ENCODE measurements at places on chromosomes 1 and 21.
A peak's percentile ranks its signal among the peaks of the same experiment; 100 is the strongest.

DNA sequence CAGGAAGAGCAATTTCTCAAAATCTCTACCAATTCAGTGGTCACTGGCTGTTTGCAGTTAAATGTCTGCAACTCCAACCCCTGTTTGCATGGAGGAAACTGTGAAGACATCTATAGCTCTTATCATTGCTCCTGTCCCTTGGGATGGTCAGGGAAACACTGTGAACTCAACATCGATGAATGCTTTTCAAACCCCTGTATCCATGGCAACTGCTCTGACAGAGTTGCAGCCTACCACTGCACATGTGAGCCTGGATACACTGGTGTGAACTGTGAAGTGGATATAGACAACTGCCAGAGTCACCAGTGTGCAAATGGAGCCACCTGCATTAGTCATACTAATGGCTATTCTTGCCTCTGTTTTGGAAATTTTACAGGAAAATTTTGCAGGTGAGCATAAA is 167.2 kb downstream of the CRB1 start:
- no peak for DNase-seq

DNA sequence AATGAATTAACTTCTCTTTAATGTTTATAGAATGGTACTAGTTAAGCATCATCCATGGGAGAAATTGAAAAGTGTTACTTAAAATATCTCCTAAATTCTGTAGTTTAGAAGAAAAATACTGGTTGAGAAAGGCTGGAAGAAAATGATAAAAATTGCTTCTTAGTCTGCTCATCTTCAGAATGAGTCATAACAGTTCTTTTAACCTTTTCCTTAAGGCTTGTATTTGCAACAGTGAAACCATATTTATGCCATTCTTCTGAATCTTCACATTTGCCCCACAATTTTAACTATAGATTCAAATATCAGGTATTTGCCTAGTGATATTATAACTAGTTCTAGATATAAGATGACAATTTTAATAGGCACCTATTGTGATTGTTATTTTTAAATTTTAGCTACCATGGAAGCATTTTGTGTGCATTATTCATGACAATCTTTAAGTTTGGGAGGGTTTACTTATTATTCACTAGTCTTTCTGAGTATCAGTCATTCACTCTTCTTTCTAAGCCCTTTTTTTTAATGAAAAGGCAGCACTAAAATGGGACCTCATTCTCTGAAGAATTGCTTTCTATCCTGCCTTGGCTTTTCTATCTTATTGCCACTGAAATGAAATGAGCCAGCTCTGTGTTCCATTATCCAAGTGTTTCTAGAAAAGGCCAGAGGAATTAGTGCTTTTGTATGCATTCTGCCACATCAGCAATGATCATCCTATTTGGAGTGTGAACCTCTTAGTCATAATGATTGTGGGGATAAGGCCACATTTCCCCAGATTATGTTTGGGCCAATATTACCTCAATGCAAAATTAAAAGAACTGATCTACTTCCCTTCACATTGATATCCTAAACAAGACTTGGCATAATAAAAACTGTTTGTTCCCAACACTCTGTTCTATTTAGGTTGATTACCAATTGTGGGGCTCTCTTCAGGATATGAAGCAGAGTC is 58.4 kb downstream of the SAMSN1 start:
- no peak for DNase-seq

GRCh38 chr1:150836129-150836773 is 28.2 kb upstream of the CTSK start:
- DNase-seq, result no peak

- no peak for DNase-seq
Observed at GRCh38 chr1:63320022-63320721, 2.2 kb upstream of the FOXD3 start.

- DNase-seq, result peak; percentile 49
Observed at GRCh38 chr1:37448691-37449417, 25.5 kb upstream of the ZC3H12A start.

DNA sequence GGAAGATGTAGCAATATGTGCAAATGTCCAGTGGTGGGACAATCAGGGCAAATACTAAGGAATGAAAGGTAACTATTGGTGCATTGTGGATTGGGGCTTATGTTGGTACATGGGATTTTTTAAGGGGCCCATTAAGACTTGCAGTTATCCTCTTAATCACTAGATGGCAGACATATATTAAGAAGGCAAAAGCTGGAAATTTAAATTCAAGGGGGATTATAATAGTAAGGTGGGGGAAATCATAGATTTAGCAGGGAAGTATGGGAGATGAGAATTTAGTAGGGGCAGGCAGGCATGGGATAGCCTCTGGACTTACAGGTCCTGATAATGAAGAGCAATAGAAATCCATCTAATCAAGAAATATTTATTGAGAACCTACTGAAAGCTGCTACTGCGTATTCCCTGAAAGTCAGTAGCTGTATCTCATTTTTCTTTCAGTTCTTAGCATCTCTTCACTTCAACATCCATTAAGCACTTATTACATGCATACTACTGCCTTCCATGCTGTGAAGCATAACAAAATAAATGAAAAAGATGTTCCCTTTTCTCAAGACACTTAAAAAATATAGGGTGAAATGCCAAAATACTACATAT is 251.8 kb downstream of the CRB1 start:
- peak; percentile 15 for DNase-seq

DNA sequence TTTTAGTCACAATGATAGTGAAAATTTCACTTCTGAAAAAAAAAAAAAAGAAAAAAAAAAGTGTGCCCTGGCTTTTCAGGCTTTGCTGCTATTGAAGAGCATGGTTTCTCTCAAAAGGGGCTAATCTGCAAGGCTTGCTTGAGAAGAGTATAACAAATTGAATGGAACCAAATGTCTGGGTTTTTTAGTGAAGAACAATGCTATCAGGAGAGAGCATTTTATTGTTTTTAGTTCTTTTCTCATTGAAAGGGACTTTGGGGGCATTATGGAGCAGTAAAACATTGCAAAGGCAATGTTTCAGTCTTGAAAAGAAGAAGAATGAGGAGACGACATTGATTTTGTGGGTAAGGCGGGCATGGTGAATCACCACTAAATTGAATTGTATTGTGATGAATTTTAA is 28.2 kb downstream of the VCAM1 start:
- DNase-seq, result no peak

GRCh38 chr1:155244368-155245162 is 10.7 kb downstream of the ENTREP3 start:
- DNase-seq, result peak; percentile 100

GRCh38 chr1:206774093-206774492 is 1.8 kb upstream of the IL10 start:
- DNase-seq, result no peak

DNA sequence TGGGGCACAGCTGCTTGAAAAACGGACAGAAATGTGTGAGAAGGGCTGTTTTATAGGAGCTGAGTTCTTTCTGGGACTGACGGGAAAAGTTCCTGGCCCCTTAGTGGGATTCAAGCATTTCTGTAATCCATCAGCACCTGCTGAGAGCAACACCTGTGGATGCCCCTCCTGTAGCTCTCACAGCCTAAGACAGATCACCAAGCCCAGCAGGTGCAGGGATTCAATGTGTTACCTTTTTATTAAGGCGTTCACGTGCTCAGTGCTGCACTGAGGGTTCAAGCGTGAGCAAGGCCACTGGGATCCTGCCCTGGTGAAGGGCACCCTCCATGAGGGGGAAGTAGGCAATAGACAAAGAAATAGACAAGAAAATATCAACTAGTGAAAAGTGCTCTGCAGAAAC is 14.9 kb downstream of the OLFML2B start:
- DNase-seq, result no peak

DNA sequence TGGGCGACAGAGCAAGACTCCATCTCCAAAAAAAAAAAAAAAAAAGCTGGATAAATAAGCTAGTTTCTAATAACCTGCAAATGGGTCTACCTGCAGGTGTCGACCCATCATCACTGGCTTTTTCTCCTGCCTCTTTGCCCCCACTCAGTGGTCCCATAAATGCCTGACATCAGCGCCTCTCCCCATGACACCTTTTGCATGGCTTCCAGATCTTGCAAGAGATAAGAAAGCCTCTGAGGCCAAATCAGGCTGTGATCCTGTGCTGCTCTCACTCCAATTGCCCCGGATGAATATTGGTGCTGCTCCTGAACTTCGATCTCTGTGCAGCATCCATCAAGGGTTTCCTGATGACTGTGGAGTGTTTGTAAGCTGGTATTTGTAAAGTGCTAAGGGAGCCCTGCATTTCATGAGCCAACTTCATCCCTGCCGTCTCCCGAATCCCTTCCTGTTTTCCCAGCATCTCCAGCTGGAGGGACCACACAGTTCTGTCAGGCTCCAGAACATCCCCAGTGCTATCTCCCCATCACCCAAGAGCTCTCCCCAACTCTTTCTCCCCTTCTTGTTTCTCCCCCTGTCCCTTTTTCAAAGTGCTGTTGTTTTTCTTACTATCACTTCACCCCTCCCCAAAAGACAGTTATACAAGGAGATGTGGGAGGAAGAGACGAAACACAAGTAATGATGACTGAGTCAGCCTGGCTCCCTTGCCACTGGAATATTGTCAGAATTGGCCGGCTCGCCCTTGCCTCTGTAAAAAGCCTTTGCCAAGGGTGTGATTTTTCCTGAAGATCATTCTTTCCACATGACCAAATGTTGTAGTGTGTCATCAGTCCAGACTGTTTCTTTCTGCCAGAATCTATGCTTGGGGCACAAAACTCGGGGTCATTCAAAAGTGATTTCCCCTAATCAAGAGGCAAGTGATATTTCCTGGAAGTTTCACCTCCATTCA is 2.8 kb upstream of the EFHD2 start:
- peak; percentile 90 for DNase-seq

GRCh38 chr1:196607981-196608380 is 259 bp downstream of the KCNT2 start:
- no peak for DNase-seq

DNA sequence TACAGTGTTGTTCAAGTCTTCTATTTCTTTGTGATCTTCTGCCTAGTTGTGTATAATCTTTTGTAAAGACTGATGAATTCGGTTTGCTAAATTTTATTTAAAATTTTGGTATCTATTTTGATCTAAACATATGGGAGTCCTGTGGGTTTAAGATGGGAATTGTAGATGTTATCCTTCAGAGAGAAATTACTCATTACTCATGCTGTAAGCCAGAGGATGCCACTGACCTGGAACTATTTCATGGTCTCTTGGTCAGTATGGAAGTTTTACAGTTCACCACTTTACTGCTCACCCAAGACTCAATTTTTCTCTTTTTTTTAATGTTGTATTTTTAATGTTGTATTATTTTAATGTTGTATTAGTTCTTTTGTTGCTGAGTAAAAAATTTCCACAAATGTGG is 138.6 kb upstream of the B3GALT2 start:
- DNase-seq, result no peak

GRCh38 chr1:198915327-198916231 is 276.7 kb downstream of the PTPRC start:
- no peak for DNase-seq

DNA sequence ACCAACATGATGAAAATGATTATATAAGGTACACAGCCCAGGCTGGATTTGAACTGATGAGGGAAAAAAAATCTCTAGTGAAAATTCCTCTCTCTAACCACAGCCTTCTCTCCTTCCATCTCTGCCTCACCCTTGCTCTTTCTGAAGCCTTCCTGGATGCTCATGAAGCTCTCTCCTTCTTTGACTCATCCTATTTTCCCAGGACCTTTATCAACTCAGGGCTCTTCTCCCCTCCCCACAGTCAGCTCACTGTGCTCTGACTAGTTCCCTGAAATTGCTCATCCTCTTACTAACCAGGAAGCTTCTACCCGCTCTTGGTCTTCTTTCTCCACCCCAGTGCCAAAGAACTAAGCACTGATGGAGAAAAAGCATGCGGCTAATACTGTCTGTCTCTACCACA is 46.4 kb upstream of the ERG start:
- peak; percentile 40 for DNase-seq

GRCh38 chr1:241607497-241607896 is 32.7 kb downstream of the CHML start:
- no peak for DNase-seq

DNA sequence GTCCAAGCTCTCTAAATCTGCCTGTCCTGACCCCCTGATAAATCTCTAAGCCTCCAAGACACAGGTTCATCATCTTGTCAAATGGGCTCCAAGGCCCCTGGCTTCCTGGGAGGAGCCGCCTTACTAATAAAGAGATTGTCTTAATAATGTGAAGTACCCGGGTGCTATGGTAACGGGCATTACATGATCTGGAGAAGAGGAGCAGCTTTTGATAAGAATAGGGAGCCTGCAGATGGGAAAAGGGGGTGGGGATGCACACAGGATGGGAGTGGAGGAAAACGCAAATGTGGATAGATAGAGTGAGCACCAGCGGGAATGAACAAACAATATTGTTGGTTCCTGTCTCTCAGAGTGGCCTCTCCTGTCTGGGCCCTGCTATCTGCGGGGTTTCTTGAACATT is 11.9 kb upstream of the RXRG start:
- DNase-seq, result no peak

DNA sequence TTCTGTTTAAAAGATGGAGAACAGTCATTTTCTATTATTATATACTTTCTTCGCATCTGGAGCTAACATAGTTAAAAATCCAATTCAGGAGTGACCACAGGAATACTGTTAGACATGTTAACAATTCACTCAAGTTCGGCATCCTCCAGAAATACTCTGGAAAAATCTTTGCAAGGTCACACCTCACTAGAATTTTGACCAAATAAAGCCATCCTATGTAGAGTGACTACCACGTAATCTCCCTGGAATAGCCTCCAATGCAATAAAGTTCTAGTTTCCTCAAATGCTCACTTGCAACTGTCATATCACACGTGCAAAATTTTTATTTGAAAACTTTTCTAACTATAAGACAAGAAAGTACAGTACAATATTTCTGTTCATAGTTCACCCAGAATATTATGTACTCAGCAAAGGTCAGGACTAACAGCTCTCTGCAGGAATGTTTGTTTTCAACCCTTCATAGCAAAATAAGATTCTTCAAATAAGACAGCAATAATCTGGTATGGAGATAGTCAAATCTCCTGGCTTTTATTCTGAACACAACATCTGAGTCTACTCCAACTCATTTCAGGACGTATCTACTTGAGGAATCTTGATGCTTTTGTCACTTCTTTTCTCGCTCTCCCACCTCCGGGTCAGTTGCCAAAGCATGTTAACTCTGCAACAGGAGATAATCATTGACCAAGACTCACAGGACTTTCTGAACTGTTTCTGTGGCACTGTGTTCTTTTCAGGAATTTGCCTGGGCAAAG is 82.6 kb downstream of the GDAP2 start:
- DNase-seq, result no peak
